ENCODE measurements at places on chromosomes 3 and 15.

- DNase-seq = no peak
Measured at GRCh38 chr3:194460566-194460965, 26.2 kb downstream of the ATP13A3 start.

GRCh38 chr3:103499132-103499900, 1064.5 kb downstream of the ZPLD1 start:
- DNase-seq = no peak

DNA sequence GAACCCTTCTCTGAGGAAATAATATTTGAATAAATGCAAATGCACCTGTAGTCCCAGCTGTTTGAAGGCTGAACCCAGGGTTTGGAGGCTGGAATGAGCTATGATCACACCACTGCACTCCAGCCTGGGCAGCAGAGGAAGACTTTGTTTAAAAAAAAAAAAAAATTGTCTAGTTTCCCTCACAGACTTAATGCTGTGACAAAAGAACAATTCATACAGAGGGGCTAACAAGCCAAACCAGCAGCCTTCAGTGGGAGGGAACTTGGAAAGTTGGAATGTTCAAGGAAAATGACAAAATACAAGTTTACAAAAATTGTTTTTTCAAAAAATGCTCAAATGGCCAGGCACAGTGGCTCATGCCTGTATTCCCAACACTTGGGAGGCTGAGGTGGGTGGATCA, 228.0 kb upstream of the CGNL1 start:
- DNase-seq = no peak

- DNase-seq = no peak
Measured at GRCh38 chr3:51933471-51934138, 8.1 kb downstream of the RRP9 start.

GRCh38 chr3:34109846-34110245, 311.4 kb downstream of the PDCD6IP start:
- DNase-seq = no peak

DNA sequence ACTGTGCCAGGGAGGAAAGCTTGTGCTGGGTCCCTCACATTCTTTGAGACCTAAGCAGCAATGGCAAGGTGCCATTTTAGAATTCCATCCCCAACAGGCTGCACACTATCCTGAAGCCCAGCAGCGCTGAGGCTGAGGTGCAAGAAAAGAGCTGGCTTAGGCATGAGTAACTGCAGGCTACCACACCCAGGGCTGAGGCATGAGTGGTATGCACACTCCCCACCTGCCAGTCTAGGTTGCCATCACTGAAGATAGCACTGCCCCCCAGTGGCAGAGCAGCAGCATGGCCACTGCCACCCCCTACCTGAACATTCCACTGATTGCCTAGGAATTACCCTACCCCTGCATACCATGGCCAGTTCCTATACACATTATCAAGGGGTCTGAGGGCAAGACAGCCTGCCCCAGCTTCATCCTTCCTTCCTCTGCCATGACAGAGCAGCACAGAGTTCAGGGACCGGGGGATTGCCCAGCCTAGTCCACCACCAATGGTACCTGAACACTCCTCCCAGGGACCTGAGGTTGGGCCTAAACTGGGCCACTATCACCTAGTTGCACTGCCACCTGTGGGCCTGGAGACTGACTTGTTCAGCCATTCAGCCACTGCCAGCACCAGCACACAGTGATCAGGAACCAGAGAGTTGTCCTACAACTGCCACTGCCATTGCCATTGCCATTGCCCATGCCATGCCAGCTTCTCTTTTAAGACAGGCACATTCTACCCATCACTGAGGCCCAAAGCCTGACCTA, 129.8 kb downstream of the SATB1 start:
- peak; percentile 94 for DNase-seq

DNA sequence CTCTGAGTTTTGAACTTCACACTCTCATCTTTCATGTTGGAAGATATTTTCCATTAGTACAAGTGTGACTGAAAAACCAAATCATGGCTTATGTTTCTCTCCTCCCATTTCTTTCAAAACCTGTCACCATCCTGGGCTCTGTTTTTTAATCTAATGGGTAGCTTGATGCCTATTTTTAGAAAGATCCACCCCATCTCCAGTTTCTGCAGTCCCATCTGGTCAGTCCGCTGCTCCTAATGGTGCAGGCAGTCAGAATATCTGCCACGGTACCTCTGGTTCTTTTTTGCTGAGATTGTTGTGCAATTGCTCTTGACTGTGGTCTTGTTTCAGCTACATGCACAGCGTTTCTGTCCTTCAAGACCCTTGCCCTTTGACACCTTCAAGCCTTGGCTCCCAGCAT, 240.9 kb upstream of the CADM2 start:
- no peak for DNase-seq

DNA sequence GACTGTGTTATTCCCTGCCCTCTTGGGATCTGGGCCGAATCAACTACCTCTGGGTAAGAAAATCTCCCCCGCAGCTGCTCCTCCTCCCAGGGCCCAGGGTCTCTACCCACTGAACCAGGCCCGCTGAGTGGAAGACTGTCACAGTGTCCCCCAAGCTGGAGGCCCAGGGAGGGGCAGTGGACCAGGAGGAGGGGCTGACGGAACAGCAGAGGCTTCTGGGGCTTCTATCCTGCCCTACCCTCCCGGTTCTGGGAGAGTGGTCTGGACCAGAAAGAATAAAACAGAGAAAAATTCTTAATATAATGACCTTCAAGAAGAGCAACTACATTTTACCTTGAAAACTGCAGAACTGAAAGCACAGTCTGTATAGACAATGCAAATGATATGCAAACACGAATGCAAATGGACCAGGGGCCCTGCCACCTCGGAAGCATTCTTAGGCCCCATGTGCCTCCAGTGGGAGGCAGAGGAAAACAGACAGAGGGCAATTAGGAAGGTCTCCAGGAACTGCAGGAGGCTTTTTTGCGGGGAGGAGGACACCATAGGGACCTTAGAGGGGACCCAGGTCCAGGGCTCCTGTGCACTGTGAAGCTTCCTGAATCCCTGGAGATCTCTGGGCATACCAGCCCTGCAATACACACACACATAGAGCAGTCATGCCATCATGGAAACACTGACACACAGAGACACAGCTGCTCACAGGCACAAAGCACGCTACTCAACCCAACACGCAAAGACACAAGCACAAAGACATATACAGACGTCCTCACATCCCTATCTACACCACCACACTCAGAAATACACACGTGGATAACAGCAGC, 12.3 kb downstream of the MEGF11 start:
- DNase-seq = no peak

GRCh38 chr3:58090351-58090750, 82.1 kb downstream of the FLNB start:
- no peak for DNase-seq

- peak; percentile 37 for DNase-seq
Measured at GRCh38 chr3:186133980-186134379, 25.1 kb upstream of the ETV5 start.

- no peak for DNase-seq
Measured at GRCh38 chr3:191240486-191240885, 41.4 kb downstream of the OSTN start.

DNA sequence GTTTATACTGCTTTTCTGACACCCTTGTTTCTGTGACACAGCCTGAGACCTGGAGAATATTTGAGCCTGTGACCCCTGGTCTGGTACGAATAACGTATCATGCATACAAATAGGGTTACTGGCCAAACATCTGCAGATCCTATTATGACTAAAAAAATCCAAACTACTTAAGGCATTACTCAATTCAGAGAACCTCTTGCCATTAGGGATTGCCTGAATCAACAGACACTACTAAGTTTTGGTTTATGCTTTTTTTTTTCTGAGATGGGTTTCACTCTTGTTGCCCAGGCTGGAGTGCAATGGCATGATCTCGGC, 35.4 kb downstream of the OSBPL10 start:
- no peak for DNase-seq

GRCh38 chr3:177448987-177449359, 251.7 kb upstream of the TBL1XR1 start:
- no peak for DNase-seq

DNA sequence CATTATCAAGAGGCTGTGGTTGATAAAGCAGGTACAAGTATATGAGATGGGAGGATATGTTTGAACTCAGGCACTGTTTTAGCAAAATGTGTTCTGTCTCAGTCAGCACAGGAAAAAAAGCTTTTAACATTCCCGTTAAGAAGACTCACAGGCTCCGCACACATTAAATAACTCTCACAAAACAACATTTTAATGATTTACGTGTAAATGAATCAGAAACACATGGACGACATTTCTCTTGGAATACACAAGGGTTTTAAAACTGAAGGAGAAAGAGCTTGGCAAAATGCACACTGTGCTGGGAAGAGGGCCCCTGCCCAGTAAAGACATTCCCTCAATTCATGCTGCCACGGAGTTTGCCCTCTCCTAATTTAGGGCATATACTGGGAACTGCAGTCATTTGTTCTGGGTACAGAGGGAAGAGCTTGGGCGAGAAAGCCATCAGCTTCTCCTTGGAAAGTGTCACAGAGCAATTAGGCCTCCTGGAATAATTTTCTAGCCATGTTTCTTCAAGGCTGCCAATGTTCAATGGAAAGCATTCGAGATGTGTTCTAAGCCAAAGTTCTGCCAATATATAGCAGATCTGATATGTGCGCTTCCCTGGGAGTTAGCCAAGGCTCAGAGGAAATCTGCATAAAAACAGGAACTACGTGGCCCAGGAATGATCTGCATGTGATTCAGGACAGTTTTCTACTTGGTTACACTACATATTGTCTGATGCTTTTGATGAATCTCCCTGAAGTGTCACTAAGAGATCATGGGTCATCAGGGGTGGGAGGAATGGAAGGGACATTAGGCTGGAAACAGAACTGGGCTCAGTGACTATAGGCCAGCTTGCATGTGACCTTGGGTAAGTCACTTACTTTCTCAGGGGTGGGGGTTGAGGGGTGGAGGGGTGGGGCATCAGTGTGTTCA, 2.2 kb upstream of the MASP1 start:
- DNase-seq = no peak

DNA sequence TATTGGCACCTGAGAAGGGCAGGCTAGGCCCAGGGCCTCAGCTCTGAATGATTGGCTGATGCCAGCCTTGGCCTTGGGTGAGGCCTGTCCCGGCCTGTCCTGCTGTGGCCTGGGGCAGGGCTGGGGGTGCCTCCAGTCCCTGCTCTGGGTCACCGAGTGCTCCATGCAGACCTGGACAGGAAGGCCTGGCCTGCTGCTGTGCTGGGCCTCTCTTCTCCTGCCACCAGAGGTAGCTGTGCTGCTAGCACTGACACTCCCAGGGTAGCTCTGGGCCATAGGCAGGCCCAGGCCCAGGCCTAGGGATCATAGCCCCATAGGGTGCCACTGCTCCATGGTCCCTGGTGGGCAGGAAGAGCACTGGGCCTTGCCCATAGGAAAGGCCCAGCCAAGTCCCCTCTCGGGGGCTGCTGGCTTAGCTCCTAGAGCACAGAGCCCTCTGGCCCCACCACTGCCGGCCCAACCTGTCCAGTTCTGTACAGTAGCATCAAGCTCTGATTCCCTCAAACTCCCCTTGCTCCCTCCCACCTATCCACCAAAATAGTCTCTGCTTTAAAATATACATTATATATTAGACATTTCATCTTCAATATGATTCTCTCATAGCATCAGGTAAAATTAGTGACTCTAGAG, 18.2 kb downstream of the ABTB1 start:
- DNase-seq = peak; percentile 93

- DNase-seq = no peak
Measured at GRCh38 chr3:38843898-38844297, 27.9 kb upstream of the SCN10A start.

GRCh38 chr3:126131881-126132750, 48.2 kb upstream of the SLC41A3 start:
- DNase-seq = peak; percentile 47

- no peak for DNase-seq
Measured at GRCh38 chr15:61049028-61049427, 180.1 kb downstream of the RORA start.

GRCh38 chr3:98824256-98824655, 61.1 kb downstream of the ST3GAL6 start:
- DNase-seq = no peak

GRCh38 chr3:87191175-87191574, 35.9 kb upstream of the CHMP2B start:
- no peak for DNase-seq

DNA sequence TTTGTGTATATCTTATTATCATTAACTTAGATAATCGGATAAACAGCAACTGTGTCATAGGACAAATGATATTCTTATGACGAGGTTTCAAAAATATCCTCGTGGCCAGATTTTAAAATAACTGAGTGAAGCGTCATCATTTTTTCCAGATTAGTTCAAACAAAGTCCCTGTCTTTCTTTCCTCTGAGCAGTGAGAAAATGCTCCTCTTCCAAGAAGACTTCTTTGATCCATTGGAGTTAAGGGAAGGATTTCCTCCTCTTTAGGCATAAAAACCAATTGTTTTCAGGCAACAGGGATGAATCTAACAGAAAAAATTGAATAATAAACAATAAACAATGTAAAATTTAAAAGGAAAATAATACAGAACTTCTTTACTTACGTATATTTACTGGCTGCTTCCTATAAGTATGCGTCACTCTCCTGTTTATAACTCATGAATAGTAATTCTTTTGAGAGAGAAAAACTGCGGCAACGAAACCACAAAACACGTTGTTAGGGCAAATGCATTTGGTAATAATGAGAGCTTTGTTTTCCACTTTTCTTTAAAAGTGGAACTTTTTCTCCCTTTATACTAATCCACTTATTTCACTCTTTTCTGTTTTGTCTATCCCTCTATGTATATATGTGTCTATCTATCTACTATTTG, 419.4 kb upstream of the ONECUT1 start:
- no peak for DNase-seq

- no peak for DNase-seq
Measured at GRCh38 chr15:66163553-66163952, 90.0 kb downstream of the MEGF11 start.

DNA sequence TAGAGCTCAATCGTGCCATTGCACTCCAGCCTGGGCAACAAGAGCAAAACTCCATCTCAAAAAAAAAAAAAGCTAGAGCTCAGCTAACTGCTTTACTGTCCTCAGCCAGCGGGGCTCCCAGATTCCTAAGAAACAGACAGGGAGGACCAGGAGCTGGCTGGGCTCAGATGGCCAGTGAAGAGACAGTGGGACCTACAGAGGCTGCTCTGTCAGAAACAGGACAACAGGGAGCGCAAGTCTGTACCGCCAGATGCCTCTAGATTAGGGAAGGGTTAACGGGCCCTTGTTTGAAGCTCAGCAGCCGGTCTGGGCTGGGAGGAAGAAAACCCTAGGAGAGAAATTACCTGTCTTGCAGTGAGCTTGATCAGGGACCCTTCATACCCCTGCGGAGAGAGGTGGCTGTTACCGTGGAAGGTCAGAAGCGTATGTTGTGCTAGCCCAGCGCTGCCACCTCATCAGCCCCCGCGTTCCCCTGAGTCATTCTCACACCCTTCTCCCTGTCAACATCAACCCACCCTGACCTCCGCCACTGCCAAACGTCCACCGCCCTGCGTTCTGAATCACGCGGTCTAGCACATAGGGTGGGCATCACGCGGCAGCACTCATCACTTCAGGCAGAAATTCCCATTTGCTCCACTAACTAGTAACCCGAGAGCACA, 25.3 kb downstream of the RBPMS2 start:
- peak; percentile 91 for DNase-seq

DNA sequence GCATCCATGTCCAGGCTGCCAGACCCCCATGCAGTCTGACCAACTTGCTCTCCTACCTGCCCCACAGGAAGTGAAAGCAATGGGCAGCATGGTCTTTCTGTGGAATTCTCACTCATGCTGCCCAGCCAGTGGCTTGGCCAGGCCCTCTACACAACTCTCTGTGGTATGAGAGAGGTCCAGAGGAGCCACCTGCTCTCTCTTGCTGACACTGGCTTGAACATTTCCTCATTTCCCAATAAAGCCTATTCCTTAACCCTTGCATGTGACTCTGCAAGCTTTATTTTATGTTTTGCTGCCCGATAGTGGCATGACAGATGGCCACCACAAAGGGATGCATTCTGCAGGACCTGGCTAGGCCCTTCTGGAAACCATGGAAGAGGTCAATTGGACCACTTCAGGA, 53.8 kb downstream of the CCR1 start:
- no peak for DNase-seq
